ENCODE measurements at places on chromosomes 5 and 9. TPM values are rescaled to one million over a fixed set of nuclear protein-coding genes. Genes with fewer than 3 reads are reported as not detected.

Gene RNF183
- 0.48 TPM for polyA plus RNA-seq

DNA sequence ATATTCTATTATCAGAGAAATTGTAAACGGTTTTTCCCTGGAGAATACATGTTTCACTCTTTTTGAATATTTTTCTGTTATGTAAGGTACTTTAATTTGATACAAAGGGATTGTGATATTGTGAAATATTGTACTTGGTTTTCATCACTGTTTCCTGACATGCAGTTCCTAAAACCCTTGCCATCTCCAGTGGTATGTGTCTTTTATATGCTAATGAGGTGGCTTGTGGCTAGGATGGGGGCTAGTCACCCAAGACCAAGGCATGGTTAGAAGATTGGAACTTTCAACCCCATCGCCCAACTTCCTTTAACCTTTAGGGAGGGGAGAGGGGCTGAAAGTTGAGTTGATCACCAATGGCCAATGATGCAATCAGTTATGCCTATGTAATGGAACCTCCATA, 160.6 kb downstream of the TAF11L14 start:
- H3K27me3 ChIP-seq: no peaks in the 10 kb centered on the region
- no peak overlapping the region for H3K27ac ChIP-seq
- no peak for DNase-seq

DNA sequence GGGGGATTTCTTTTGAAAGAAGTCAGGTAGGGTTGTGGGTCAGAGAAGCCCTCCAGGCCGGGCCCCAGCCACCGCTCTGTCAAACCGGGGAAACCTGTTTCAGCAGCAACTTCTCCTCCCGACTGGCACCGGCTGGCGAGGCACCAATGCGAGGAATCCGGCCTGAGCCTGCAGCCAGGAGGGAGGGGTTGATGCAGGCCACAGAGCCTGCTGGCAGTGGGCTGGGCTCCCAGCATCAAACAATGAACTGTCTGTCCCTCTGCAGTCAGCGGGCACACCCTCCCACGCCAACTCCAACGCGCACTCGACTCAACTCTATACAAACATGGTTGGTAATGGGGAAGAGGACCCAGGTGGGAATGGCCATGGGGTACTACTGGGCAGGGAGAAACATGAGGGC, 12.1 kb downstream of the PCDH1 start:
- no peak for DNase-seq
- no peaks in the 10 kb centered on the region for H3K4me1 ChIP-seq
- H3K36me3 ChIP-seq: no peaks in the 10 kb centered on the region
- H3K27ac ChIP-seq: no peak overlapping the region
- no peak overlapping the region for H3K4me3 ChIP-seq
- H3K27me3 ChIP-seq: no peaks in the 10 kb centered on the region

- no peak overlapping the region for H3K4me3 ChIP-seq
- H3K27ac ChIP-seq: no peak overlapping the region
- H3K36me3 ChIP-seq: no peaks in the 10 kb centered on the region
- no peaks in the 10 kb centered on the region for H3K27me3 ChIP-seq
Observed at GRCh38 chr9:127253446-127253845, 11.1 kb upstream of the GARNL3 start.

Gene TAF1L
- not detected for polyA plus RNA-seq

GRCh38 chr9:125172031-125172755, 17.4 kb downstream of the PPP6C start:
- DNase-seq: no peak
- no peak overlapping the region for H3K4me3 ChIP-seq
- H3K27me3 ChIP-seq: no peaks in the 10 kb centered on the region
- peaks cover 17% of the 10 kb centered on the region for H3K36me3 ChIP-seq
- H3K27ac ChIP-seq: peak overlapping the region; percentile 18
- H3K4me1 ChIP-seq: no peaks in the 10 kb centered on the region

DNA sequence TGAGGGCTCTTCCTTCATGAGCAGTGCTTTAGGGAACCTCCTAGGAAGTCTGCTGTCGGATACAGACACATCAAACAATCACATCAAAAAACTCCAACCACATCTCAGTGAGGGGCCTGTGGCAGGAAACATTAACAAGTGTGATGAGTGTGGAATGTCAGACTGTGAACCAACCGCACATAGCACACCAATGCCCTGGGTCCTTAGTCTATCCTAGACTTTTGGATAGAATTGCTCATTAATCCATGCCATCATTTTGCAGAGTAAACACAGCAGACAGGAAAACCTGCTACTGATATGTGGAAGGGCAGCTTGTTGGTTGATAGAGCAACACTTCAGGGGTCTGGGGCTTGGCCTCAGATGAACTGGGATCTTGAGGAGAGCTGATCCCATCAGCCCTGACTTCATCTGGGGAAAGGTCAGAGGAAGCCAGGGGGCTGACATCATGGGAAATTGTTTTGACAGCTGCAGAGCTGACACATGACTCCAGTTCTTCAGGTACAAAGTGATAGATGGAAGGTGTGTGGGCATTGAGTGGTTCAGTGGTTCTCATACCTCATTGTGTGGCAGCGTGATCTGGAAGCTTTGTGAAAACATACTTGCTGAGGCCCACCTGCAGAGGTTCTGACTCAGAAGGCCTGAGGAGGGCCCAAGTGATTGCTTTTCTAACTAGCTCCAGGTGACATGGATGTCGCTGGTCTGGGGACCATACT, 193.3 kb downstream of the DIRAS2 start:
- H3K36me3 ChIP-seq: no peaks in the 10 kb centered on the region
- no peak overlapping the region for H3K27ac ChIP-seq
- H3K4me1 ChIP-seq: no peaks in the 10 kb centered on the region
- no peak overlapping the region for H3K4me3 ChIP-seq

Gene MARCHF6
- 98.5 TPM for polyA plus RNA-seq

DNA sequence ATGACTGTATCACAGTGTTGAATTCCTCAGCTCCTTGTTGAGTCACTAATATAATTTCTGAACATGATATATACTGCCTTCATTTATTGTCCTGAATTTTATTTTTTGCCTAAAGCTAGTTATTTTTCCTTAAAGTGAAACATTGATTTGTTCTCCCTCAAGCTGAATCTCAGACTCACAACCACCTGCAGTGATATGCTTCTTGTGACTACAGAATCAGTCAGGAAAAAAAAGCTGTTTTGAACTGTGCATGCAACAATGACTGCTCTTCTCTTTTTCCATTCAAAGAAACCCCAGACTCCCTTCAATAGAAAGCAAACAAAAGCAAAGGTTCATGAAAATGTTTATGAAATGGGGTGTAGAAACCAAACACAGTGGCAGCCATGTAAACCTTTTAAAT, 470.2 kb upstream of the CHD1 start:
- H3K27ac ChIP-seq: no peak overlapping the region
- H3K4me1 ChIP-seq: no peaks in the 10 kb centered on the region
- no peak for DNase-seq

DNA sequence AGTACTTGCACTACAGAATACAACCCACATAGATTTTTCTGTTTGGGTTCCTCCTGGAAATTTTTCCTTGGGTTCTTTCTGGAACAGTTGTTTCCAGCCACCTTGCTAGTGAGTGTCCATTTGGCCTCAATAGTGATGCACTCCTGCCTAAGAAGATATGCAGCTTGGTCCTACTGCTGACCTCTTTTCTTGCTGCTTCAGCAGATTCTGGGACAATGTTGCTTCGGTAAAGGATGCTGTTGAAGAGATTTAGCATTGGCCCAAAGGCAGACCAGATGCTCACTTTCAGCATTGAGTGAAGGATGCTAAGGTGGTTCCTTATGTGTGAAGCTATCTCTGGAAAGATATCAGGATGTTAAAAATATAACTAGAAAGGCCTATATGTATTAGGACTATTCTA, 86.2 kb upstream of the SMC5 start:
- H3K4me1 ChIP-seq: no peaks in the 10 kb centered on the region
- no peak for DNase-seq
- H3K36me3 ChIP-seq: no peaks in the 10 kb centered on the region
- H3K4me3 ChIP-seq: no peak overlapping the region
- H3K27me3 ChIP-seq: no peaks in the 10 kb centered on the region

Gene SOHLH1
- not detected for polyA plus RNA-seq

Gene KCNV2
- not detected for polyA plus RNA-seq

DNA sequence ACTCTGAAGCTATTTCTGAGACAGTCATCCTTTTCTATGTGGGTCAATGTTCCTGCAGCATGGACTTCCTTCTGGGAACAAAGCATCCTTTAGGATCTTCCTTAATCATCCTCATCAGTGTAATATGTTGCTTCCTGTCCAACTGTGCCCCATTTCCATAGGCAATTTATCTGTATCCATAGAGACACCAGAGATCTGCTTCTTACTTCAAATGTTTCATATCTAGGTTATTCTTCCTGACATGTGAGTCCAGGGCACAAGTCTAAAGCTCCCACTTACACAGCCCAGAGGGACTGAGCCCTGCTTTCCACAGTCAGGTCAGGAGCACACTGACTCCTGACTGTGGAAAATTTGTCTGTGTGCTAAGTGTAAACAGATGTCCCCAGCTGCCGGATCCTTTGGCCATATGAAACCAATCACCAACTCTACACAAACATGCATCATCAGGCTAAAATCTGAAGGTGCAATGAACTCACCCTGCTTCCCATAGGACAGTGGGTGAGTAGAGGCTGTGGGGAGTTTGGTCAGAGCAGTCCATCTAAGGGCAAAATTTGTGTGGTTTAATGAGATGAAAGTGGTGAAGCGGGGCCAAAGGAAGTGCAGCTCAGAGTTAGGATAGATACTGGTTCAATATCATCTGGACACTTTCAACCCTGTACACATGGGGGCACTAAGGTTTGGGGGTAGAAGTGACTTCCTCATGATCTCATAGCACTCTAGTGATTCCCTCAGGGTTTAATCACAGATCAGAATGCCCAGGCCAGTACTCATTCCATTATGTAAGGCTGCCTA, 85.2 kb upstream of the TNC start:
- peaks cover 3% of the 10 kb centered on the region for H3K4me1 ChIP-seq
- peak; percentile 58 for DNase-seq

- no peaks in the 10 kb centered on the region for H3K27me3 ChIP-seq
- H3K4me1 ChIP-seq: no peaks in the 10 kb centered on the region
- no peak overlapping the region for H3K27ac ChIP-seq
- H3K4me3 ChIP-seq: no peak overlapping the region
Observed at GRCh38 chr5:57166276-57166675, 7.6 kb upstream of the GPBP1 start.

Gene LEAP2
- 0.57 TPM for polyA plus RNA-seq

DNA sequence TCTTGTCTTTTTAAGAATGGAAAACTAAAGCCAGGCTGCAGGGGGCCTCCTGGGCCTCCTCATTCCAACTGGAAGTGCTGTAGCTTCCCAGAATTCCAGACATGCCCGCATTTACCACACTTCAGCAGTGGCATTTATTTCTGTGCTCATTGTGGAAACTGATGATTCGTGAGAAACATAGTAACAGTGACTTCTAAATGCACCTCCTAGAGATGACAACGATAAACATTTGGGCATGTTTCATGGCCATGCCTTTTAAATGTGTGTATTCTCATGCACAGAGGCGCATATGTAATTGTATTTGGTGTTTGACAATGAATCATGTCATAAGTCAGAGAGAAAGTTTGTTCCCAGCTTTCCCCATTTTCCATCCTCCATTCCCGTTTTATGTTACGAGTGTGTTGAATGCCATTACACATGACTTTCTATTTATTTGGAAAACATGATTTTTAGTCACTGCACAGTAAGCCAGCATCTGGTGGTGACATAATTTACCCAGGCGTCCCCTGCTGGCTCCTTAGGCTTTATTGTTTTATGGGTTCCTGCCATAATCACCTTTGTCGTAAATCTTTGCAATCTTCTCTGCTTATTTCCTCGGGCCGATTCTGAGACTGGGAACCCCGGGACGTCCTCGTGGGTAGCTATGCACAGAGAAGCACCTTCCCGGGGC, 68.8 kb upstream of the FCN2 start:
- H3K36me3 ChIP-seq: peaks cover 4% of the 10 kb centered on the region
- DNase-seq: no peak
- no peaks in the 10 kb centered on the region for H3K27me3 ChIP-seq
- H3K4me3 ChIP-seq: no peak overlapping the region
- no peak overlapping the region for H3K27ac ChIP-seq
- no peaks in the 10 kb centered on the region for H3K4me1 ChIP-seq

- H3K36me3 ChIP-seq: no peaks in the 10 kb centered on the region
- H3K27me3 ChIP-seq: peaks cover 5% of the 10 kb centered on the region
- no peak for DNase-seq
- H3K4me1 ChIP-seq: no peaks in the 10 kb centered on the region
Observed at GRCh38 chr9:131817073-131817472, 77.2 kb upstream of the RAPGEF1 start.

Data from adrenal gland (tissue), 19 donors.